ENCODE measurements at places on chromosomes 4 and X.

DNA sequence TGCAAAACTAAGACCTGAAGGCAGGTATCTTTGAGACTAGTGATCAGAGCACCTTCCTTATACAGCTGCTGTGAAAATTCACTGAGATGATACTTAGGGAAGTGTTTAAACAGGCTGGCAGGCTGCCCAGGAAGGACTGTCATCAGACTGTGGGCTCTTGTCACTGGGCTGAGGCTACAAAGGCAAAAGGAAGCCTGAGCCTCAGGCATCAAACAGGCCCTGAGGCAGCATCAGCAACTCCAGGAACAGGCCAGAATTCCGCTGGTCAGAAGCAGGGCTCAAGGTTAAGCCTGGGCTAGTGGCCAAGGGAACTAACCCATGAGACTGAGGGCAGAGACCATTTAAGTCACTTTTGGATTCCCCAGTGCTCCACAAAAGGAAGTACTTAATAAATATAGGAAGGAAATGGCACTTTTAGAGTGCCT is 12.8 kb downstream of the PJA1 start:
- no peak for DNase-seq

- no peak for DNase-seq
These were observed 72.0 kb downstream of the IL1RAPL1 start for GRCh38 chrX:28659269-28659668.

- DNase-seq, result no peak
These were observed 221.2 kb downstream of the SLC4A4 start for GRCh38 chr4:71559957-71560571.

DNA sequence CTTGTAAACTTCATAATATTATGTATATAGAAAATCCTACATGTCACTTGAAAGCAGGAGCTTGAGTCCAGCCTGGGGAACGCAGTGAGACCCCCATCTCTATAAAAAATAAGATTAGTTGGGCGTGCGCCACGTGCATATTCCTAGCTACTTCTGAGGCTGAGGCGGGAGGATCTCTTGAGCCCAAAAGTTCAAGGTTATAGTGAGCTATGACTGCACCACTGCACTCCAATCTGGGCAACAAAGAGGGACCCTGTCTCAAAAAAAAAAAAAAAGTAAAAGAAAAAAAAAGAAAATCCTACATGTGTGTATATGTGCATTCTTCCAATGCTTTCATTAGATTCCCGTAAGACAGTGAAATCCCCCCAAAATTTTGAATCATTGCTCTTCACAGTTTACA is 1.7 kb downstream of the SEC31A start:
- DNase-seq, result no peak

GRCh38 chr4:75950213-75950815 is 9.5 kb upstream of the NAAA start:
- DNase-seq, result no peak

DNA sequence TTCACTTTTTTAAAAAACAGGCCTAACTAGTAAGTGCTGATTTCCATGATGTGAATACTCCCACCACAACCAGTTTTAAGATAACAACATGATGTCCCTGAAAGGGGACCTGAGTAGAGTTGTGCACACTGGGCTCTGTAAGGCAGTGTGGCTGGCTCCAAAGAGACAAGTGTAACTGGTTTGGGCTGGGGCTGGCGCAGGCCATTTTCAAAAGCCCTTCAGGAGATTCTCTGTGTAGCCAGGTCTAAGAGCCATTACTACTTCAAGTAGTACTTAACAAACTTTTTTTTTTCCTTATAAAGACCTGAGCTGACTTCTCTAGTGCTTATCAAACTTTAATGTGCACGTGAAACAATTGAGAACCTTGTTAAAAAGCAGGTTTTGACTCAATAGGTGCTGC is 4.3 kb downstream of the QRFPR start:
- no peak for DNase-seq

DNA sequence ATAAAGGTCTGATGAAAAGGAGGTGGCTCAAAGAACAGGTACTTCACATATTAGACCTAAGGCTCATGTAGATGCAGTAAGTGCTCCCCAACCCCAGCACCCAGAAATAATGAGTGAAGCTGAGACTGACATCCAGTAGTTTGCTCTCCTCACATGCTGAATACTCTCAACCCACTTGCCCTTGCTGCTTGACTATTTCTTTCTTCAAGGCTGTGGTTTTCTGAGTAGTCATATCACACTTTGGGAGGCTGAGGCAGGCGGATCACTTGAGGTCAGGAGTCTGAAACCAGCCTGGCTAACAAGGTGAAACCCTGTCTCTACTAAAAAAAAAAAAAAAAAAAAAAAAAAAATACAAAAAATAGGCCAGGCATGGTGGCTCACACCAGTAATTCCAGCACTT is 51.5 kb upstream of the PRPS1 start:
- DNase-seq, result no peak

- no peak for DNase-seq
These were observed 4.1 kb upstream of the NR0B1 start for GRCh38 chrX:30313322-30313721.

GRCh38 chr4:479972-480371 is 19.0 kb downstream of the ZNF721 start:
- no peak for DNase-seq

DNA sequence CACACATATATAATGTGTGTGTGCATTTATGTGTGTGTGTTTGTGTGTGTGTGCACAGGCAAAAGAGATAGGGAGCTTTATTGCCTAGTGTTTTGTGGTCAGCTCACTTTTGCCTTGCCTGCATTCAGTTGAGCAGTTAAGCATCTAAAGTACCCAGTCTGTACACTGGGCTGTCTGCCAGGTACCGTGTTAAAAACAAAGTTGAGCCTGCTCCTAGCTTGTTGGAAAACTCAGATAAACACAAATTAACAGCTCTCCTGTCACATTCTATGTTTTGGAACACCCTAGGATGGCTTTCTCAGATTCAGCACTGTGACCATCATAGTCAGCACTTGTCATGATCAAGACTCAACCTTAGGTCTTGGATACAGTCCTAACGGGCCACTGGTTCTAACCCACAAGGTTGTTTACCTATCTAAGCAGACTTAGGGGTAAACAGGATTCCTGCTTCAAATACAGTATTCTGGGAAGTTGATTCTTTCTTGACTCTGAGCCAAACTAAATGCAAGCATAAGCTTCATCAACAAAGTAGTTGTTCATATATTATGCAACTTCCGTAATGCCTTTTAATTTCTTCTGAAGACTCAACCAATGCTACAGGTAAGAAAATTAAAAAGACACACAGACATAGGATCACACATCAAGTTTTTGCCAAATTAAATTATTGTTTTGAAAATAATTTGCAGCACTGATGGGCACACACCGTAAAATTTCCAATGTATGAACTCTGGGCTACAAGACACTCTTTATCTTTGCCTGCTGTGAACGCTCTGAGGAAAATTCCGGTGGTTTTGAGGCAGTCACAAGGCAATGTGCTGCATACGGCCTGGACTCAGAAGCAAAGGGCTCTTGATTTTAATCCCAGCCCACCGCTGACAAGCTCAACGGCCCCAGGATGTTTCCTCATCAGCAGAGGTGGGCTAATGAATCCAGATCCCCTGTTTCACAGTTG is 11.3 kb upstream of the CD99 start:
- DNase-seq, result no peak

GRCh38 chr4:8344377-8344776 is 74.8 kb downstream of the HTRA3 start:
- no peak for DNase-seq

- DNase-seq, result no peak
These were observed 191.0 kb downstream of the AFF2 start for GRCh38 chrX:148691456-148691855.

- DNase-seq, result no peak
These were observed 109.4 kb upstream of the H2AZ1 start for GRCh38 chr4:100059467-100059866.

DNA sequence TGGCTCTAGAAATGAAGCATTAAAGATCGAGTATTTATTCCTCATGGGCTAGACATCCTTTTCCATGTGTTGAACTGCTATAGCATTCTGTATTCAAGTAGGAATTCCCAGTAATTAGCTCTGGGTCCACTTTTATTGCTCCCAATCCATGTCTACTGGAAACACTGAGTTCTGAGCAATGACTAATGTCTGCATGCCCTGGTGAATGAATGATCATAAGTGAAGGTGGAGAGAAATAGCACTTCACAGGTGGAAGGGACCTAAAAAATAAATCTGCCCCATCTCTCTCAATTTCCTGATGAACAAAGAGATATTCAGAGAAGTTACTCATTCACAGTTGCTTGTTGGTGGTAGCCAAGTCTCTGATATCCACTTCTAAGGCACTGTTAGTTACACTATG is 34.6 kb upstream of the CXCL8 start:
- DNase-seq, result no peak

GRCh38 chrX:154090731-154091130 is 6.8 kb downstream of the MECP2 start:
- no peak for DNase-seq

- DNase-seq, result no peak
These were observed 263.5 kb downstream of the AFF2 start for GRCh38 chrX:148763896-148764295.

DNA sequence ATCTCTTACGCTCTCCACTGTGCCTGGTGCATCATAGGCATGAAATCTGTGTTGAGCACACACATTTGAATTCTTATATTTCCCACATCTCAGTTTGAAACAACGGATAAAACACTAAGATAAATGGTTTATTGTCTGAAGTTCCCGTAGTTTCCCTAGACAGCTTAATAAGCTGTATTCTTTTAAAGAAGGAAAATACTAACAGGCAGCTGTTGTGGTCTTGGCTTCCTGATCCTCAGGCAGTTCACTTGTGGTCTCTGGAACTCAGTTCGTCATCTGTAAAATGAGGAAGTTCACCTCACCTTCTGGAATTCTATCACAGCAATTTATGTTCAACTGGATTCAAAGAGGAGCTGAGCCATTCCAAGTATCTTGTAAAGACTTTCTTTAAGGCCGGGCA is 1805.6 kb upstream of the TENM3 start:
- DNase-seq, result no peak

Data from kidney (tissue), 22 donors.